Activated naive CD4-positive, alpha-beta T cell (primary cell): ENCODE measurements at places on chromosomes 5 and 9.
A peak's percentile ranks its signal among the peaks of the same experiment; 100 is the strongest.

DNA sequence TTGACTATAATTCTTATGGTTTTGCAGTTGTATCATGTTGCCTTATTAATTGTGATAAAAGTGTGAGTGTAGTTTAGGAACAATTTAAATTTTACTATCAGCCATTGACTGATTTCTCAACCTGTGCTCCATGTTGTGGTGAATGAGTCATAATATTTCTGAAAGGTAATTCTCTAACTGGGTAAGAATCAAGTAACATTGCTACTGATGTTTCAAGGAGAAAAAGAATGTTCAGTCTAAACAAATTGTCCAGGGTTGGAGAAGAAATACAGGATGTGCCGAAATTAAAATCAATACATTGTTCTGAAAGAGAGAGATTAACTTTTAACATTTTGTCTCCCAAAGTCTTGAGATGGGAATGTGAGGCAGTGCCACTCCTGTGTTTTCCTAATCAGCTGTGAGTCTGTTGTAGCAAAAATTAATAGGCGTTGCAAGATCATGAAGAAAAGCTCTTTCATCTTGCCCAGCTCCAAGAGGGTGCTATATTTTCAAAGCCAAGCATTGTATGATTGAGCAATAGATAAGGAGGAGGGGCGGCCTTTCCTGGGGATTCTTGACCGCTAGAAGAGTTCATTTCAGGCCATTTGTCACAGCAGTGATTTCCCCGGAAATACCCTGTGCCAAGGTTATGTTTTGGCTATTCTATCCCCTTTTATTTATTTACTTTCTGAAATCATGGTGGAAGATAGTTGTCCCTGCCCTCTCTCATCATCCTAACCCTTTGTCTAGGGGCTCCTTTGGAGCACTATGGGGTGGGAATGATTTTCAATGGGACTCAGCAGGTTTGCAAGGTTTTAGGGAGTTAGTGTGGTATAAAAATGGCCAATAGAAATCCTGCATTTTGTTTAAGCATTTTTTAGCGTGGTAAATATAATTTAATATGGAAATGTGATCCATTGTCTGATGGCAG, 151.6 kb downstream of the FOCAD start:
- DNase-seq, result no peak

DNA sequence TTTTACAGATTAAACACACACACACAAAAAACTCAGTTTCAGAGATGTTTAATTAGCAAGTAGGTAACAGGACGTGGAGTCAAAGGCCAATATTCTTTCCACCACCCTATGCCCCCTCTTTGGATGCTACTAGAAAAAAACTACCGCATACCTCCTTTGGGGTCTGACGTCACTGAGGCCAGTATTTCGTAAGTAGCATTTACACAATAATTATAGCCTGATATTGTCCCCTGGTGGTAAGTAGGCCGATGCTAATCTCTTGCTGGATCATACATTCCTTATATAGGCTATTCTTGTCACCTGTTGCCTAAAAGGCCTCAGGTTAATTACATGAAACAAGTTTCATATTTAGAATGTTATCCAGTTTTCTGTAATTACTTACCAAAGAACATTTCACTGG, 21.0 kb upstream of the SMARCA2 start:
- no peak for DNase-seq

- no peak for DNase-seq
These were observed 23.1 kb upstream of the DMRTA1 start for GRCh38 chr9:22423566-22423965.

- peak; percentile 5 for DNase-seq
These were observed at the start of gene MAST4 for GRCh38 chr5:66595756-66596635. MAST4 (plus strand) TSS chr5:66596393; CDS start chr5:66596656, 263 bp downstream.
